ENCODE measurements at places on chromosomes 7 and 10. TPM values are rescaled to one million over a fixed set of nuclear protein-coding genes. Genes with fewer than 3 reads are reported as not detected.

BCL7B gene
- 67.1 TPM for total RNA-seq

ANKRD30A gene
- total RNA-seq: 0.64 TPM

ARHGEF5 gene
- total RNA-seq: 1.6 TPM

SPDYE1 gene
- total RNA-seq: not detected

CD36 gene
- total RNA-seq: 0.21 TPM

PNLIPRP1 gene
- total RNA-seq: not detected

MSS51 gene
- 0.36 TPM for total RNA-seq

KCND2 gene
- not detected for total RNA-seq

ACTR3C gene
- total RNA-seq: not detected

MUC12 gene
- 15.5 TPM for total RNA-seq

BHLHA15 gene
- total RNA-seq: 0.66 TPM

AASS gene
- not detected for total RNA-seq

DLX5 gene
- not detected for total RNA-seq

AZGP1 gene
- not detected for total RNA-seq

UNC5B gene
- total RNA-seq: 0.87 TPM

CCM2 gene
- total RNA-seq: 39.4 TPM

SLC39A12 gene
- not detected for total RNA-seq

SHH gene
- 2.1 TPM for total RNA-seq

BLNK gene
- total RNA-seq: not detected

ASB10 gene
- not detected for total RNA-seq

STEAP2 gene
- total RNA-seq: 5.4 TPM

PRPS1L1 gene
- total RNA-seq: not detected

NKX1-2 gene
- 0.04 TPM for total RNA-seq

TRIM50 gene
- total RNA-seq: not detected

FAM107B gene
- total RNA-seq: 213 TPM

KIAA1217 gene
- total RNA-seq: 3.1 TPM

ANXA8 gene
- 27.8 TPM for total RNA-seq

ZNF425 gene
- 1.0 TPM for total RNA-seq

TBX20 gene
- 3.2 TPM for total RNA-seq

CDCA7L gene
- total RNA-seq: 17.8 TPM

TUBGCP2 gene
- total RNA-seq: 49.9 TPM

SOSTDC1 gene
- not detected for total RNA-seq

MYOF gene
- 227 TPM for total RNA-seq

LAMB1 gene
- 144 TPM for total RNA-seq

SYNPO2L gene
- not detected for total RNA-seq

ITGB8 gene
- 0.70 TPM for total RNA-seq

CCDC3 gene
- total RNA-seq: 0.95 TPM

HYAL4 gene
- total RNA-seq: not detected

SPDYE6 gene
- not detected for total RNA-seq

PPP1R3C gene
- total RNA-seq: 16.8 TPM

OR2F2 gene
- total RNA-seq: not detected

NCF1 gene
- total RNA-seq: not detected

HMX3 gene
- total RNA-seq: not detected

PTCD1 gene
- 8.2 TPM for total RNA-seq

FRMPD2 gene
- total RNA-seq: not detected

OR9A2 gene
- not detected for total RNA-seq

PTF1A gene
- not detected for total RNA-seq

HOXA10 gene
- 8.6 TPM for total RNA-seq

BLOC1S2 gene
- 96.5 TPM for total RNA-seq

NPFFR1 gene
- total RNA-seq: 0.01 TPM

GLI3 gene
- 0.34 TPM for total RNA-seq

LIPK gene
- not detected for total RNA-seq

TBC1D12 gene
- total RNA-seq: 4.6 TPM
